NCI-H2029 (cell line): ENCODE measurements at places on chromosomes 13 and 19.
A peak's percentile ranks its signal among the peaks of the same experiment; 100 is the strongest.

DNA sequence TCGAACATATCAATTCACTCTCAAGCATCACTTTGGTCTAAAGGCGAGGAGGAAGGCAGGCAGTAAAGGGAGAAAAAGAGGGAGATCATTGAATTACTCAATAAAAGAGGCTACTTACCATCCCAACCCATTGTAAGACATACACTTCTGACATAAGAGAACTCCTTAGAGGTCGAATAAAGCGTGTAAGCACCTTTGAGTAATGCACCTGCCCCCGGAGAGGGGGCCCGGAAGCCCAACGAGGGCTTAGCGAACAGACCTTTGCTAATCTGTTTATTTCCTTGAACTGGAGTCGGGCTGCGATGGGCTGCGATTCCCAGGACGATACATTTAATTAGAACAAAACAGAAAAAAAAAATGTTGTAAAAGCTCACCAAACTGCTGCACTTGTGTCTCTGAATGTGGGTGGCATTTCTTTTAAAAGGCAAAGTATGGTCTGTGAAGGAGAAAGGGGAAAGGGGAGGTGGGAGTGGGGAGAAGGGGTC lies 3.0 kb downstream of the ZC3H4 start:
- peak; percentile 39 for DNase-seq

GRCh38 chr13:105655046-105655445 lies 880.4 kb downstream of the EFNB2 start:
- no peak for DNase-seq

GRCh38 chr19:15142313-15142712 lies 35.1 kb downstream of the SYDE1 start:
- no peak for DNase-seq

- DNase-seq: no peak
These were observed 18.5 kb downstream of the TSHZ3 start for GRCh38 chr19:31330761-31331160.

- no peak for DNase-seq
These were observed 12.5 kb downstream of the NLRP8 start for GRCh38 chr19:55959996-55960675.

- no peak for DNase-seq
These were observed 189.8 kb downstream of the URI1 start for GRCh38 chr19:30131722-30132291.

DNA sequence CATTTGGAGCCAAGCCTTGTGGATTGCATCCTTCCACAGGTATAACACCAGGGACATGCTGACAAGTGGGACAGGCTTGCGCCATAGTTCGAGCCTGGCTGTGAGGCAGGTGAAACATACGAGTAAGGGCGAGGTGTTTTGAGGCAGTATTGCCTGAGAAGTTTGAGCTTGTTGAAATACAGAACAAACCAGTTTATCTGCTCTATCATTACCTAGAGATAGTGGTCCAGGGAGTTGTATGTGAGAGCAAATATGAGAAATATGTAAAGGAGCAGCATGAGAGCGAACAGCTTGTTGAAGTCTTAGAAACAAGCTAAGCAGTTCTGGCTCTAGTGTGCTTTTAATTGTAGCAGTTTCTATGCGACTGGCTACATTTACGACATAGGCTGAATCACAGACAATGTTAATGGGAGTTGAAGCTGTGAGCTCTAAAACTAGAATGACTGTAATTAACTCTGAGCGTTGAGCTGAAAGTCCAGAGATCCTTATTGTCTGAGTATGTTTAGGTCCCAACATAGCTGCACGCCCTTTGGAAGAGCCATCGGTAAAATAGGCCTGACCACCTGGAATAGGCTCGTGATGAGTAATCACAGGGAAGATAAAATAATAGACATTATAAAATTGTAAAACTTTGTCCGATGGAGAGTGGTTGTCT lies 8.2 kb downstream of the ZNF439 start:
- no peak for DNase-seq

GRCh38 chr13:91292630-91293221 lies 54.8 kb upstream of the MIR17HG start:
- DNase-seq: no peak

- no peak for DNase-seq
These were observed 2.5 kb downstream of the EFNA2 start for GRCh38 chr19:1288226-1288612.
